Lung (tissue), 17 donors: ENCODE measurements at places on chromosomes 11 and 22. TPM values are rescaled to one million over a fixed set of nuclear protein-coding genes. Genes with fewer than 3 reads are reported as not detected.

- DNase-seq = no peak
Observed at GRCh38 chr11:108338750-108339149, 115.9 kb downstream of the ATM start.

DNA sequence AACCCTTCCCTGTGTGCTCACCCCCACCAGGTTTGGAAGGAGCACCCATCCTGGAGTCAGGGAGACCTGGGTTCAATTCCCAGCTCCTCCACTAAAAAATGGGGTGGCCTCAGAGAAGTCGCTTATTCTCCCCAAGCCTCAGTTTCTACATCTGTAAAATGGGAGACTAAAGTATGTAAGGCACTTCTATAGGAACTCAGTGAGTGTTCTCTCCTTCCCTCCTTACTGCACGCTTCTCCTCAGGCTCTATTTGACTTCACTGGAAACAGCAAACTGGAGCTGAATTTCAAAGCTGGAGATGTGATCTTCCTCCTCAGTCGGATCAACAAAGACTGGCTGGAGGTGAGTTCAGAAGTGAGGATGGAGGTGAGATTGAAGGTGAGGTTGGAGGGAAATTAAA, 11.3 kb downstream of the NCF4 start:
- DNase-seq = peak; percentile 18

The SOX6 gene
- polyA plus RNA-seq = 0.58 TPM

DNA sequence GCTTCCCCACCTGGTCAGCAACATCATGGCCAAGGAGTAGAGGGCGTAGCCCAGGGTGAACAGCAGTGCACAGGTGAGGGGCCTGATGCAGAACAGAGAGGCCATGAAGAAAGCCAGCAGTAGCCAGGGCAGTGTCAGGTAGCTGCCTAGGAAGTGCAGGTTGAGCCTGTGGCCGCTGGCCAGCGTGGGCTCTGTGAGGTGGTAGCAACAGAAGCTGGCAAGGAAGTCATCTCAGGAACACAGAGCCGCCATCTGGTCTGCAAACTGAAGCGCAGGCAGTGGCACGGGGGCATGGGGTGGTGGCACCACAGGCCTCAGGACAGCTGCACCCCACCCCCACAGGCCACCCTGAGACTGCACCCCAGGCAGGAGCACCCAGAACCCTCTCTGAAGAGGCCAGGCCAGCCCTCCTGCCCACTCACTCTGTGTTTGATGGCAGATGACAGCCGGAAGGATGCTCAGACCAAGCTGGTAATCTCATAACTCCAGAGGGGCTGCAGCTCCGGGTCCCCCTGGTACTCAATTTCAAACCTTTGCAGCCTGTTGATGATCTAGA, 95.3 kb downstream of the MED15 start:
- DNase-seq = no peak

DNA sequence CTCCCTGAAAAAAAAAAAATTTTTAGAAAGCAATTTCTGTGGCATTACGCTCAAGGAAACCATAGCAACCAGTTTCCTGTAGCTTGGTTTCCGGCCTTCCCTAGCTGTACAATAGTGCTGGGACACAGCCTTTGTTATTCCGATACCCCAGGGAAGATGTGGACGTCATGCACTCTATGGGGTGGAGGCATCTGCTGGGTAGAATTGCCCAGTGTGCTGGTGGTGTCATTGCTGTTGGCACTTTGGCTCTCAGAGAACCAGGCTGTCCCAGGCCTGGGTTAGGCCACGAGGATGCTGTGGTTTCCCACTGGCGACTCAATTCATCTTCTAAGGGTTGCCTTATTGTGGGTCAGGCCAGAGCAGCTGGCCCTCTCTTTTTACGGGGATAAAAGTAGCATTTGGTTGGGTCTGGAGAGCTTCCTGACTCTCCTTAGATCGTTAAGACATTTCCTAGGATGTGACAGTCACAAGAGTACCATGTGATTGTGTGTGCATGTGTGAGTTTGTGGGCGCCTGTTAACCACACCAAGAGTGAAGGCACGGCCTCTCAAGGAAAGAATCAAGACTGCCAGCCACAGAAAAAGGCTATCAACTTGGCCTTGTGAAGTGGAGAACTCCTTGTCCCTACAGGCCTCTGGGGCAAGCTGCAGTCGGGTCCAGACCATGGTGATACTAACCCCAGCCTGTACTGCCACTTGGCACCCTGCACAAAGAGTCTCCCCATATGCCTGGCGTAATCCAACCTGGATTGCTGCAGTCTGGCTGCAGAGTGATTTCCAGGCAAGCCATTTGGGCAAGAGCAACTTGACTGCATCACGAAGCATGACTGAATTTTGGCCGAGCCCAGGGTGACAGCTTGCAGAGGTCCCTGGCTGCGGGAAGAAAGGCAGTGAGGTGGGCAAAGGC, 35.9 kb upstream of the NAV2 start:
- DNase-seq = peak; percentile 42

DNA sequence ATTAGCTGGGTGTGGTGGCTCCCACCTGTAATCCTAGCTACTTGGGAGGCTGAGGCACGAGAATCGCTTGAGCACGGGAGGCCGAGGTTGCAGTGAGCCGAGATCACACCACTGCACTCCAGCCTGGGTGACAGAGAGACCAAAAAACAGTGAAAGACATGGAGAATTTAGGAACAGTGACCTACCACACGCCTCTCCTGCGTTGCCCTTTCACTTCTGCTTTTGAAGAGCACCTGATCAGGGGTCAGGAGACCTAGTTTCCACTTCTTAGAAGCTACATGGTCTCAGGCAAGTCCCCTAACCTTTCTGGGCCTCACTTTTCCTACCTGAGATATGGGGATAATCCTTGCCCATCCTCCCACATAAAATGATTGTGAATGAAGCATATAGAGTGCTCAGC, 12.2 kb downstream of the SLC35C1 start:
- no peak for DNase-seq

GRCh38 chr22:34814260-34815025, 251.5 kb upstream of the ISX start:
- DNase-seq = peak; percentile 53

DNA sequence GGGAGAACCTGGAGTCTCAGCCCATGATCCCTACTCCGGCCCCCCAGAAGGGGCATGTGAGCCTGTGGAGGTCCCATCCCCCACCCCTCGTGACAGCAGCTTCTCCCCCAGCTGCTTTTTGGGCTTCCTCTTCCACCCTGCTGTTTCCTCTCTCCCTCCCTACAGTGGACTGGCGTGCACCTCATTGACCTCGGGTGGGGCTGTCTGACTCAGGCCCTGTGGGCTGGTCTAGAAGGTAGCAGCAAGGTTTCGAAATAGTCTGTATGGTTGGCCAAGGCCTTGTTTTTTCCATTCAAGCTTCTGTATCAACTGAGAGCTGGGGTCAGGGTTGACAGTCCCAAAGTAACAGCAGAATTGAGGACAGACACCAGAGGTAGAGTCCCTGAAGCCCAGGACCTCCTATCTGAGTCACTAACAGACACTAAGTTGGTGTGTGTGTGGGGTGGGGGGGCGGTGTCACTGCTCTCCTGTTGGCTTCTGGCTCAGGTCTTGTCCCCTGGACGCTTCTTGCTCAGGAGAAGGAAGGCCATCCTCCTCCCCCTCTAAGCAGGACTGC, 7.7 kb downstream of the SLC37A2 start:
- DNase-seq = peak; percentile 29

GRCh38 chr11:86041975-86042378, 26.9 kb downstream of the PICALM start:
- peak; percentile 97 for DNase-seq

DNA sequence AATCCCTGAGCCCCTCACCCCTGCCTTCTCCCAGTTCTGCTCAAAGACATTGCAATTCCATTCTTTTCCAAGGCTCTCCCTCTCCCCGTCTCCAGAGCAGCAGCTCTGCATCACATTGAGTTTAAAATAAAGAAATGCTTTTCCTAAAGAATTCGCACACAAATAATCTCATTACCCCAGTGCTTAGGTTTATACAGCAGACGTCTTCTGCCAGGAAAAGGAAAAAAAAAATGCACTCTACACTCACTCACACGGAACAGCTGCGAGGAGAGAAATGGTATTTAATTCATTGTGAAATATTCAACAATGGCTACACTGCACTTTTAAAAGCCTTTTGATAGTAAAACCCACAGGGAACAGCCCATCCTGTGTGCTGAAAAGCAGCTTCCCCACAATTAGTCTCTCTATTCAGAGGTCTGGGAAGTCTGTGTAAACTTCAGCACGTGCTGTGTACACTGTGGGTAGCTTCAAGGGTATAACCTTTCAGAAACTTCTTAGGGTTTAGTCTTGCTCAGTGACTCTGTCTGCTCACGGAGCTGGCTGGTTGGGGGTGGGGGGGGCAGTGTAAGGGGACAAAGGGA, 42.8 kb downstream of the ETS1 start:
- peak; percentile 64 for DNase-seq

DNA sequence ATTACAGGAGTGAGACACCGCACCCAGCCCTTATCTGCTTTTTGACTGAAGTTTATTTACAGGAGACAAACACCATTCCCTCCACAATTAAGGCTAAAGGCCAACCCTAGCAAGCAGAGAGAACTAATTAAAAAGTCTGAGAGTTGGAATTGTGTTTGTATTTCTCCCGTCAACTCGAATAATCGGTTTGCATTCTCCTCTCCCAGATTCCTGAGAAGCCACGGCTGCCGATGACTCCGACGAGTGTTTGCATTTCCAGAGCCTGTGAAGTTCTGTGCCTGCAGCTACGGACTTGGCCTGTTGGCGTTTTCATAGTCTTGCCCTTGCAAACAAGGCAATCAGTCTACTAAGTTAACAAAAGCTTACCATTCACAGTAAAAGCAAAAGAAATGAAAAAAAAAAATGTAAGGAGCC, 73.2 kb upstream of the NUP50 start:
- peak; percentile 69 for DNase-seq
